ENCODE measurements at places on chromosomes 11 and 22. TPM values are rescaled to one million over a fixed set of nuclear protein-coding genes. Genes with fewer than 3 reads are reported as not detected.

DNA sequence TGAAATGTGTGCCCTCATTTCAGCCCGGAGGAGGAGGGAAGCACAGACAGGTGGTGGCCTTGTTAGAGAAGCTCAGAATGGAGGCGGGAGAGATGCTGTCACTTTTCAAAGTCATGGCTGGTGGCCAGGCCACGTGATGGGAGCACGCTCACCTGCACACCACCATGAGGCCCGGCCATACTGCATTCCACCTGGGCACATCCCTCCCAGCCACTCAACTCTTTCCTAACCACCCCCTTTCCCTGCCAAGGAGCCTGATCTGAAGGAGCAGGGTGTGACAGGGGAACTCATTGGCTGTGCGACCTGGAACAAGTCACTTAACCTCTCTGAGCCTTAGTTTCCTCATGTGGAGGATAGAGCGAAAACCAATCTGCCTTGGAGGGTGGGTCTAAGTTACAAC lies 364.5 kb downstream of the CTTN start:
- DNase-seq, result no peak

DNA sequence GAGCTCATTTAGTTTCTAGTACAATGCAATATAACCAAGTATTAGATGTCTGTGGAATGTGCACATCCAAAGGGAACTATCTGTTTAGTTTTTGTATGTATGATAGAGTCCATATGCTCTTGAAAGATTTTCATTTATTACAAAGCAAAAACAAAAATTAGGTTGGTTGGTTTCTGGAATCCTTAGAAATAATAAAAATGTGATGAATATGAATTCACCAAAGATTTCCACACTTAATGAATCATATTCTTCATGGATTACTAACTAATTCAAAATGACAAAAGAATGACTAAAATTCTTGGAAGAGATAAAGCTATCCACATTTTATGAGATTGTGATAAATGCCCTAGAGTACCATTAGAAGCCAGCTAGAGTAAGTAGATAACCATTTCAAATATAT lies 261.1 kb downstream of the SBF2 start:
- no peak for DNase-seq

DNA sequence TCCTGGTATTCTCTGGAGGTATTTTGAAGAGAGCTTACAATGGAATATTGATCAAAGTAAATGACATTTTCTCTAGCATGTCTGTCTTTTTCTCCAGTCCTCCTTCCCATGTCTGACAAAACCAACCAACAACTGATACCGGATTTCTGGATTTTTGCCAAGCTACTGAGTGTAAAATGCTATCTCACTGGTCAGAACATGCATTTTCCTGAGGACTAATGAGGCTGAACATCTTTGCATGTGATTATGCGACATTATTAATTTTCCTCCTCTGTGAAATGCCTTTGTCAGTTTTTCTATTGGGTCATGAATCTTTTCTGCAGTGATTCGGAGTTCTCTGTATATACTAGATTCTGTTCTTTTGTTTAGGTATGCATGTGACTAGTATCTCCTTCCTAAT lies 51.4 kb downstream of the CDON start:
- peak; percentile 39 for DNase-seq

DNA sequence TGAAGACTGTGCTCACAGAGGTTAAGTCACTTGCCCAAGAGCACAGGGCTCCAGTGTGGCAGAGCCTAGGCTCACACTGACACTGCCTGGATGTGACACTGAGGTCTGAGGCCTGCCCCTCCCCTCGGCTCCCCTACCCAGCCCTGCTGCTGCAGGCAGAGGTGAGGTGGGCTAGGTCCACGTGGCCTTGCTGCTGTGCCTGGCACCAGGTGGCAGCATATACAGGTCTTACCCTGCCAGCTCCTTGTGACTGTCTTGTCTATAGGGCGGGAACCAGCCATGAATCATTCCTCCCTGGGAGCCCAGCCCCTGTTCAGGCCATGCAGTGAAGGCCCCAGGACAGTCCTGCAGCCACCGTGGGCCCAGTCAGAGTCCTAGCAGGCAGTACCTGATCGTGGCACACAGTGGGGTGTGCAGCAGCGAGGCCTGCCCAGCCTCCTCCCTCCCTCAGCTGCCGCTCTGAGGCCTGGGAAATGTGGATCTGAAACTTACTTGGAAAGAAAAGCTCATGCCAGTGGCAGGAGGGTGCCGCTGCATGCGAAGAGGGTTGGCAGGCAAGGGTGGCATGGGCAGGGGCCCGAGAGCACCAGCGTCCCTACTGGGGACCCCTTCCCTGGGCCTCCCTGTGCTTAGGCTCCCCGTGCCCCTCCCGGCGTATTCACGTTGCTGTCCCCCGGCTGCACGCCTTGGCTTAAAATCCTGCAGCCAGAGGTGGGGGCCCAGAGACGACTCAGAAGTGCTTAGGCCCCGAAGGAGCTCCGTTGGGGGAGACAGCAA lies 1.2 kb upstream of the CERK start:
- no peak for DNase-seq

GRCh38 chr11:76786441-76787014 lies 3.4 kb downstream of the TSKU start:
- DNase-seq, result no peak

GRCh38 chr11:15194671-15195415 lies 80.1 kb downstream of the INSC start:
- no peak for DNase-seq

DNA sequence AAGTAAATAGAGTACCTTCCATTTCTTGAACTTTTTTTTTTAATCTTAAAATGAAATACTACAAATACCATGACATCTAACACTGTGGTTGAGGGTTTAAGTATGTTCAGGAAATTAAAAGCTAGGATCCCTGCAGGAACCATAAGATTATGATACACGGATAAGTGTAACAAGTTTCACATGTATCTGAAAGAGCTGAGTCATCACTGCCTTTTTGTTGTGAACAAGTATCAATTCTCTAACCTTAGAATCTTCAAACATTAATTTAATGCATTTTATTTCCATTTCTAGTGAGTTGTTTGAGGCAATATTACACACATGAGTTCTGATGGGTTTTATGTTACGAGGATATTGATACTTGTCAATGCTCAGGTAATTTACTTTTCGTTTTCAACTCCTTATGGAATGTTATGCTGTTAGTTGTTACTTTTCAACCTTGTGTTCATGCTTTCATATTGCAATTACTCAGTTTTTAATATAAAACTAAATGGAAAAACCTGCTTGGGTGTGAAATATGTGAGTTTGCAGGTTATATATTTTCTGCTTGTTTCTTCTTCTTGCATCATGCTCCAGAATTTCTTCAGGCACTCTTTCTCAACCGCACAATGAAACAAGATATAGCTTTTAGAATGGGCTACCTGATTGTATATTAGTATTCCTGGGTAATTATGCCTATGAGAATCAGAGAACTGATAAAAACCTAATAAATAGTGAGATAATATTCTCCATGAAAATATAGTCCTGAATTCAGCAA lies 361.3 kb upstream of the MTNR1B start:
- DNase-seq, result no peak

DNA sequence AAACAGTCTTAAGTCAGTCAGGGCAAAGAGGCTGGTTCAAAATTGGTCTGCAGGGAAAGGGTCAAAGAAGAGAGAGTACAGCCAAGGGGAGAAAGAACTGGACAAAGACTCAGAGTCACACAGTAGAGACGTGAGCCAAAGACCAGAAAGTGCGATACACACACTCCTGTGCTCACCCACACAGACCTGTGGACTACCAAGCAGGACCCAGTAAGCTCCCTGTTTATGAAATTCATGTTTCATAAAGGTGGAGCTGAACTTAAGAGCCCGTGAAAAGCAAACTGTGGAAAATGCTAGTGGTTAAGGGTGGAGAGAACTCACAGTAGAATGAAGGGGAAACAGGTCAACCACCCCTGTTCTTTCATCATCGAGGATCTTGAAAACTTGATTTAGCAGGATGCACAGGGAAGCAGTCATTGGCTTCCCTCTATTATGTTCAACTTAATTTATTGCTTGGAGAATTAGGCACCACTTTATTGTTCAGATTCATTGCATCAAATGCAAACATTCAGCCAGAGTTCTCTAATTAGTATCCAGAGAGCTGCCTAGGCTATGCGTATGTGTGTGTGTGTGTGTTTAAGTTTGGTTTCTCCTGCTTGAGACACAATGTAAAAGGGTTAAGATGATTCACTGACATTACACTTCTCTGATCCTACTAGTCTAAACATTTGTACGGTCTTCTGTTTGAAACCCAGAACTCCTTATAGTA lies 160.9 kb upstream of the MTMR2 start:
- no peak for DNase-seq

GRCh38 chr22:49365910-49366309 lies 461.8 kb downstream of the BRD1 start:
- DNase-seq, result no peak

- peak; percentile 49 for DNase-seq
These were observed 776 bp downstream of the NLRX1 start for GRCh38 chr11:119169282-119169719.

DNA sequence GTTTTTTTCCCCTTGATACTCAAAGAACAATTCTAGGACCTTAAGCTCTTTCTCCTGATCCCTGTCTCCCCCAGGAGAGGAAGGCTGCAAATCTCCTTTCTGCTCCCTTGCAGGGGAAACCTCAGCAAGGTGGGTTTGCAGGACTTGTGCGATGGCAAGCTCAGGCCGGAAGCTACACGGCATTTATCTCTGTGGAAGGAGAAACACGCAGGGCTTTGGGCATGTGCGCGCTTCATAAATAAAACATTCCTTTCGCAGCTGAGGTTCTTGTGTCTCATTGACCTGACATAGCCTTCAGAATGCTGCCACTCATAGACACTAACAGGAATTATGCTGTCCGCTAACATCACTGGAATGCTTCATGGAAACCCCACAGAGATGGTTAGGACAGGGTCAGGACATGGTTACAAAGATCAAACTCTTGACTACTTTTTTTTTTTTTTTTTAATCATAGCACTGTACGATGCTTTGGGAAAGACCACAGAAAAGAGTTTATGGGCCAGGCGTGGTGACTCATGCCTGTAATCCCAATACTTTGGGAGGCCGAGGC lies 42.6 kb downstream of the SLN start:
- DNase-seq, result no peak

- DNase-seq, result no peak
These were observed 91.3 kb downstream of the TSPAN18 start for GRCh38 chr11:44818110-44818509.

- DNase-seq, result no peak
These were observed 76.1 kb downstream of the MED15 start for GRCh38 chr22:20583471-20583922.

DNA sequence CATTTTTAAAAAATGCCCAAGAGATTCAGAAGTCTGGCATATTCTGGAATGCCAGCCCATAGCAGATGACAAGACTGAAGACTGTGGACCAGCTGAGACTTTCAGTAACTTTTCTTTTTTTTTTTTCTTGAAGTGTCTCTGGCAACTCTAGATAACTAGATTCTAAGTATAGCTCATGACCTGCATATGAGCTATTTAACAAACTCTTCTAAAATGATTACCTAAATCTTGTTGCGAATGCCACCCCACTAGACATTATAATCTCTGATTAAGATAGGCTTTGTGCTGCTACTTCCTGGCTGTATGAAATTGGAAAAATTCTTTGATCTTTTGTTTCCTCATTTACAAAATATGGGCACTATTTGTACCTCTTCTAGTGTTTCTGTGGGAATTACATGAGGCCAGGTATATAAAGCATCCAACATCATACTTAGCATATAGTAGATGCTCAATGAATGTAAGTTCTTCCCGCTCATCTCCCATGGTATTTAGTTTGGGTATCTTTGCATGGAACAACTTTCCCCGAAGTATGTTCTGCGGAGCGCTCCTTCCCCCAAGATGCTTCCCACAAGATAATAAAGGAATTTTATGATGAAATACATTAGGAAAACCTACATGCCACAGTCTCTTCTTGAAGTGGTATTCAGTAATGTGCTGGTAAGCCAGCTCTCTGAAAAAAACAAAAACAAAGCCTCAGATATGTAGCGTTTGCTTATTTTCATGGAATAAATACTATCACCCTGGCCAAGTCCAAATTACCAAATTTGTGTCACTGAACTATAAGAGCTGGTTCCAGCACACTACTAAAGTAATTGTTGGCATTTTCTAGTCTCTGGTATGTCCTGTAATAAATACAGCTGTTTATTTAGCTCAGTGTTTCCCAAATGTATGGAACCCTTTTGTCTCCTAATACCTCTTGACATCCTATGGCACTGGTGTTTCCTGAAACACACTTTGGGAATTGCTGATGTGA lies 86.8 kb upstream of the TIMP3 start:
- DNase-seq, result peak; percentile 82

GRCh38 chr11:63920126-63920938 lies 3.4 kb upstream of the RCOR2 start:
- peak; percentile 80 for DNase-seq

DNA sequence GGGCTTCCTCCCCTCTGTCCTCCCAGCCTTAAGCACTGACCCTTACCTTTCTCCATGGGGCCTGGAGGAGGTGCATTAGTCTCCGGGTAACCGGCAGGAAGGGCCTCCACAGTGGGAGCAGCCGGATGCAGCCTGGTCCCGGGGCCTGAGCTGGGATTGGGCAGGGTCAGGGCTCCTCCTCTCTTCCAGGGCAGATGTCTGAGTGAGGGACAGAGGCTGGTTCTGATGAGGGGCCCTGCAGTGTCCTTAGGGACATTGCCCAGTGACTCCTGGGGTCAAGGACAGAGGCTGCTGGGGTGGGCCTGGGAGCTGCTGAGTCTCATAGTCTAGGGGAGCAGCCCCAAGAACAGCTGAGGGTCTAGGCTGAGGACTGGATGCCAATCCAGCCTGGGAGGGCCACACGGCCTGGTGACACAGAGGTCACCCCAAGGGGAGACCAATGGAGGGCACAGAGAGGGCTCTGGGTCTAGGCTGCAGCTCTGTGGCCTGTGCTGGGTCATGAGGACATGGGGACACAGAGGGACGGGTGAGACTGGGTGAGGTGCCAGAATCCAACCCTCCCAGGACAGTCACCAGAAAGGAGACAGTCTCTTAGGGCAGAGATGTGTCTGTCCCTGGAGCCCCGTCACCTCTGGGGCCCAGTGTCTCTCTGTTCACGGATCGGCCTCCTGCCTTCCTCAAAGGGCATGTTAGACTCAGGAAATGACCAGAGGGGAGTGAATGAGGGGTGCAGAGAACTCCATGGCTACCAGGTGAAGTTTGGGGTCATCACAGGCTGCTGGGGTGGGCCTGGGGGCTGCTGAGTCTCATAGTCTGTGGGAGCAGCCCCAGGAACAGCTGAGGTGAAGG lies 6.5 kb downstream of the IGLL5 start:
- DNase-seq, result no peak

- no peak for DNase-seq
These were observed 38.5 kb downstream of the TNRC6B start for GRCh38 chr22:40216041-40216756.

Gene PDGFB
- polyA plus RNA-seq, result 8.6 TPM

Gene PRODH
- 3.4 TPM for polyA plus RNA-seq

Gene GLYATL2
- not detected for polyA plus RNA-seq

Gene GAB4
- polyA plus RNA-seq, result not detected

Gene FJX1
- 5.4 TPM for polyA plus RNA-seq

Gene ISX
- polyA plus RNA-seq, result not detected

Gene C11orf42
- 0.15 TPM for polyA plus RNA-seq

Gene PATE4
- polyA plus RNA-seq, result not detected

Measured in cardiac muscle cell (in vitro differentiated cells and primary cell).